ENCODE measurements at places on chromosomes 16 and 17.

DNA sequence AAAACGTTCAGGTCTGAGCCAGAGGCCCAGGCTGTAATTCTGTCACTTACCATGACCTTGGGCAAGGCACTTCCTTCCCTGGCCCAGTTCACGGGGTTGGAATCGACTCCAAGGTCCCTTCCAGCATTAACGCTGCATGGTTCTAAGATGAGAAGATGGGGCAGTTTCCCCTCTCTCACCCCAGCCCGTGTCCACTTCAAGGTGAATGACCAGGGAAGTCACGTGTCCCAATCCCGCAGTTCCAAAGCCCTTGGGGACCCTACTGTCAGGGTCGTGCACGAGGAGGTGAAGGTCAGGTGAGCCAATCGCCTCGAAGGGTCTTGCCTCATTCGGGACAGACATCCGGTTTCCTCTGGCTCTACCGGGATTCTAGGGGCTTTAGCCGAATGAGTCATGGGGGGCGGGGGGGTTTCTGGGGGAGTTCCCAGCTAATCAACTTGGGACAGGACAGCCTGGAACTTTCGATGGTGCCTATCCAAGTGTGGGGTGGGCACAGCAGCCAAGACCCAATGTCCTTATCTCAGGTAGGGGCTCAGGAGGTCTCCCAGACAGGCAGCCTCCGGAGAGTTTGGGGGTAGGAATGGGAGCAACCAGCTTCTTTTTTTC lies 762 bp upstream of the CSF3 start:
- no peak for DNase-seq

DNA sequence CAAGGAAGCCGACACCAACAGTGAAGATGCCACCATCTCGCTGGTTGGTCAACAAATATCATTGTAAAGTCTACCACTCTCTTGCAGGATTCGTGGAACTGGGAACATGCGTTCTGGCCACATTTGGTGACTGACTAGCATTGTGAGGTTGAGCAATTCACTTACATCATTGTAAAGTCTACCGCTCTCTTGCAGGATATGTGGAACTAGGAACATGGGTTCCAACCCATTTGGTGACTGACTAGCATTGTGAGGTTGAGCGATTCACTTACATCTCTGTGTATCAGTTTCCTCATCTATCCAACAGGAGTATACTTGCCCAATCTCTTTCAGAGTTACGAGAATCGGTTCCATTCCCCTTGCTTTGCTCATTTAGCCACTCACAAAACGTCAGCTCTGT lies 42.6 kb upstream of the RPH3AL start:
- DNase-seq = no peak

- DNase-seq = no peak
These were observed 52.3 kb downstream of the GRB2 start for GRCh38 chr17:75353176-75353575.

GRCh38 chr17:55829995-55830612 lies 79.3 kb downstream of the PCTP start:
- DNase-seq = no peak

DNA sequence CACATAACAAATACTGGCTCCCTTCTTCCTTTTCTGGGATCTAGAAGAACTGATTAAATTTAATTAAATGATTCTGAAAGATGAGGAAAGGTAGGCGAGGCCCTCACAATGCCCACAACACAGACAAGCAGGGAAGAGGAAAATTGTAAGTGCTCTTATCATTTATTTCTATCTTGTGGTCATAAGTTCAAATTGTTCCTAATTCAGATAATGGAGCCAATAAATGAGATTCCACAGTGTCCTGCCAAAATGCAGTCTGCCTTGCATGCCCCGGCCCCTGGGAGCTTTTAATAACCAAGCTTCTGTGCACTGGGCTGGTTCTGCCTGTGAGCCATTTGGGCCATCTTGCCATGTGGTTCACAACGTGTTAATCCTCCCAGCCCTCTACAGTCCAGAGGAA lies 97.0 kb downstream of the CMC2 start:
- DNase-seq = no peak

DNA sequence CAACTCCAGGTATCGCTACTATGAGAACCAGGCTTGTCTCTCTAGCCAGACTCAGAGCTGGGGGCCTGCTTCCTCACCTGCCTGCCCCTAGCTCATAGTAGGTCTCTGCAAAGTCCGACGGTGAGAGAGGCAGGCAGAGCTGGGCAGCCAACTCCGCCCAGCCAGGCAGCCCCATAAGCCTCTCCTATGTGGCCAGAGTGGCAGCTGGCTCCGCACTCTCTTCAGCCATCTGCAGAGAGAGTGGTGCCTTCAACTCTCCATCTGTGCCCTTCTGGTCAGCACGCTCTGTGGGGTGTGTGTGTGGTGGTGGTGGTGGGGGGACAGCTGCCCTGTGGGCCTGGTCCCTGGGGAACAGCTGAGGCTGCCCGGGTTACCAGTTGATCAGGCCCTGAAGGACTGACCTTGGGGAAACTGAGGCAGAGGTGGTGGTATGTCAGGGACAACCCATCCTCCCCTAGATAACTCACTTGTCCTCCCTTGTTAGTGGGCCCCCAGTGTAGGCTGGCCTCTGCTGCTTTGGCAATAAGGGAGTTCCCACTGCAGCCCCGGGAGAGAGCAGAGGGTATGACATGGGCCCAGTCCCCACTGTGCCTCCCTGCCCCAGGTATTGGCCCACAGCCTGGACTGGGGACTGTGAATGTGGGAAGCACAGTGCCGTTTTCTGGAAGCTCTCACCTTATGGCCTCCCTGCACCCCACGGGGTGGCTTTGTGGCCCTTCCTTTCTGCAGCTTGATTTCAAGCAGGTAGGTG lies 1.8 kb upstream of the ADGRG1 start:
- DNase-seq = no peak

GRCh38 chr17:77377710-77378235 lies 237.0 kb downstream of the SEC14L1 start:
- DNase-seq = no peak

DNA sequence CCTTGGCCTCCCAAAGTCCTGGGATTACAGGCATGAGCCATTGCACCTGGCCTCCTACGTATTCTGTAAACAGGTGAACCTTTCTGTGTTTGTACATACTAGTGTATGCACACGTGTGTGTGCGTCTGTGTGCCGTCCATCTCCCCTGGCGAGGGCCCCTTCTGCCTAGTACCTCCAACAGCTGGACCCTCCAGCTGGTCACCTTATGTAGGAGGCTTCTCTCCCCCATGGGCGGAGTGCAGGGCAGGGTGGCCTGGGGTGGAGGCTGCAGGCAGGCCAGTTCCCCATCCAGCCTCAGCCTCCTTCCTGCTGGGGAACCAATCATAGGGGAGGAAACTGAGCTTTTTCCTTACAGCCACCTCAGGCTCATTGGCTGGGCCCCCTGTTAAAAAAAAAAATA lies 24.4 kb upstream of the DOC2B start:
- DNase-seq = no peak
